ENCODE measurements at places on chromosomes 16 and 17. TPM values are rescaled to one million over a fixed set of nuclear protein-coding genes. Genes with fewer than 3 reads are reported as not detected.

Gene NPIPA3
- total RNA-seq, result not detected

Gene CACNG1
- total RNA-seq, result not detected

Gene RAMP2
- total RNA-seq, result 0.58 TPM

Gene CDR2L
- total RNA-seq, result 17.5 TPM

Gene ADCY9
- 17.8 TPM for total RNA-seq

Gene TRAP1
- 47.1 TPM for total RNA-seq

Gene CHD9NB
- total RNA-seq, result 2.3 TPM

Gene ABI3
- under 0.01 TPM for total RNA-seq

Gene UMOD
- not detected for total RNA-seq

Gene CD300H
- not detected for total RNA-seq

Gene ZNF75A
- total RNA-seq, result 17.2 TPM

Gene KRTAP9-4
- total RNA-seq, result not detected
